Stimulated activated CD8-positive, alpha-beta memory T cell treated with anti-CD3 and anti-CD28 coated beads, Interleukin-12 subunit alpha, Interleukin-12 subunit beta, amount 100 ng/mL, for 4 hours (primary cell): ENCODE measurements at places on chromosomes 6 and 20.
A peak's percentile ranks its signal among the peaks of the same experiment; 100 is the strongest.

DNA sequence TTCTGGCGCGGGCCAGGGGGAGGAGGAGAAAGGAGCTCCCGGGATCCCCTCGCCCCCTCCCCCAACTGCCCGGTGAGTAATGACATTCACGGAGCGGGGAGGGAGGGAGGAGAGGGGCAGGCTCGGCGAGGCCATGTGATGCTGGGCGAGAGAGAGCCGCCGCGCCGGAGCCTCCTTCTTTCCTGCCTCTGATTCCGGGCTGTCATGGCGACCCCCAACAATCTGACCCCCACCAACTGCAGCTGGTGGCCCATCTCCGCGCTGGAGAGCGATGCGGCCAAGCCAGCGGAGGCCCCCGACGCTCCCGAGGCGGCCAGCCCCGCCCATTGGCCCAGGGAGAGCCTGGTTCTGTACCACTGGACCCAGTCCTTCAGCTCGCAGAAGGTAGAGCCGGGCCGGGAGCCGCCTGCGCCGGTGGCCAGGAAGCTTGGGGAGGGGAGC lies at the start of gene GDAP1L1:
Gene GDAP1L1, plus strand, starts transcription at position 178 of the 441 bp plus-strand sequence. Its CDS starts 27 bp downstream, at position 205.
- no peak for DNase-seq

DNA sequence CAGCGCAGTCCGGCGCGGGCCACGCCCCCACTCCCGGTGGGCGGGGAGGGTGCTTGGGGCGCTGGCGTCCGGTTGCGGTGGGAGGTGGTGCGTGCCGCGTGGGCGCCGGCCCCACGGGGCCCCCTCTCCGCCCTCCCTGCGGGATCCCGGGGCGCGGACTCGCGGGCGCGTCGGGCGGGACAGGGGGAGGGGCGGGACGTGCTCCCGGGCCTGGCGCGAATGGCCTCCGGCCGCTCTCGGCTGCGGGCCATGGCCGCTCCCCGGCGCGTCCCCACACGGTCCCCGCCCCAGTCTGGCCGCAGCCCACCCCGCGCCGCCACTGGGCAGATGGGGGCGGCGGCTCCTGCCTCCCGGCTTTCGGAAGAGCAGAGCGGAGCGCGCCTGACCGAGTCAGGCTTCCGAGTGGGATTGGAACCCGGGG lies 771 bp upstream of the PPP1R3G start:
- no peak for DNase-seq

GRCh38 chr6:125746731-125747588 lies 2.5 kb upstream of the HEY2 start:
- DNase-seq = peak; percentile 41

GRCh38 chr6:113330636-113330946 lies 526.6 kb upstream of the MARCKS start:
- DNase-seq = no peak

DNA sequence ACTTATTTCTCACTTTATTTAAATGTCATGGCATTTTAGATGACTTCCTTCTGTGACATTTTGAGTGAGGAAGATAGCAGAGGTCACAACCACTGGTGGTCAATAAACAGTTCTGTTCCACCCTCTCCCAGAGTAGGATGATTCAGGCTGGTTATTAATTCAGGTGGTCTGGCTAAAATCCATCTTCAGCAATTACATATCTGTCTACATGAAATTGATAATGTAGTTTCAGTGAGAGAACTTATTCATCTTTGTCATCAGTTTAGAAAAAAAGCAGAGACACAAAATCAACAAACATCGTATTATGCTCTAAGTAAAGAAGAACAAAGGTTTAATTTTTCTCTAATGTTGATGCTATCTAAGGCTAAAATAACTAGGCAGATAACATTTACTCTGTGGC lies 525.5 kb downstream of the TENT5A start:
- DNase-seq = no peak

GRCh38 chr6:17318435-17319165 lies 37.4 kb downstream of the RBM24 start:
- no peak for DNase-seq

- no peak for DNase-seq
Observed at GRCh38 chr6:52663936-52664185, 7.1 kb upstream of the TMEM14A start.

DNA sequence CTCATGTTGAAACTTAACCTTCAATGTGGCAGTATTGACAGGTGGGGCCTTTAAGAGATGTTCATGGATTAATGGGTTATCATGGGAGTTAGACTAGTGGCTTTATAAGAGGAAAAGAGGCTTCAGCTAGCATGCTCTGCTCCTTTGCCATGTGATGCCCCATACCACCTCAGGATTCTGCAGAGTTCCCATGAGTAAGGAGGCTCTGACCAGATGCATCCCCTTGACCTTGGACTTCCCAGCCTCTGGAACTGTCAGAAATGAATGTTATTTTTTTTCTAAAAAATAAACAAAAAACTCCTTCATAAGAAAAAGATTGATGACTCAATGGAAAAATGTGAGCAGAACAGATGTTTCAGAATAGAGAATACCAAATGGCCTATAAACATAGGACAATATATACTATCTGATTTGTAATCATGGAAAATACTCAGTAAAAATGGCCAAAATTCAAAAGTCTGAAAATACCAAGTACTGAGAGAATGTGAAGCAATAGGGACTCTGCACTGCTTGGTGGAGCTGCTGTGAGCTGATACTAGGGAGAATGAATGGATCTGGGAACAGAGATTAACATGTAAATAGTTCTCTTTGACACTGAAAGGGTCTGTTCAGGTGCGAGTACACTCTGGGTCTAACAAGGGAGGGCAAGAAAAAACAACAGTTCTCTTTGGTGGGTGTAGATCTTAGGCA lies 7.4 kb upstream of the TRIM39 start:
- DNase-seq = no peak

DNA sequence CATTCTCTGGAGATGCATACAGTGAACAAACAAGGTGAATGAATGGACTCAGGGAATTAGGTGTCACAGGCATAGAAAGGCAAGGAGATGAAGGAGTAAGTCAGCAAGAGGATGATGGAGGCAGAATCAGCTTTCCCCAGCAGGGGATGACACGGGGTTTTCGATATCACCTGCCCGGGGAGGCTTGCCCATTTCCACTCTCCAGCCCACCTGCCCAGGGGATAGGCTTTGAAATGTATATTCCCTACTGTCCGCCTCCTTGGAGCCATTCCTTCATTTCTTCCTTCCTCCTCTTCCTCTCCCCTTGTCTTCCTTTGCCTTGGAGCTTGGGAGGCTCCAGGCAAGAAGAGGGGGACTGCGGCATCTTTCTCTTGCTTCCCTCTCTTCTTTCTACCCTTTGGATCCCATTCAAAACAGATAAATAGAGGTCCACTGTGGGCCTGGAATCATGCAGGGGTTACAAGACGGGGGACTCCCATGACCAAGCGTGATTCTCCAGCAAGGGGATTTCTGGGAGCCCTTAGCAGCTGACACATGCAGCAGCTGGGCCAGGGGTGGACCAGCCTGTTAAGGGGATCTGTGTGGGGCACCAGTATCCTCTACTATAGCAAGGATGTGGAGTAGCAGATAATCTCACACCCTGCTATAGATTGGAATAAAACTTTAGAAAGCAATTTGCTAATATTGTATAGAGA lies 23.5 kb upstream of the RNF24 start:
- no peak for DNase-seq

- DNase-seq = no peak
Observed at GRCh38 chr6:36752886-36753506, 55.4 kb downstream of the RAB44 start.

DNA sequence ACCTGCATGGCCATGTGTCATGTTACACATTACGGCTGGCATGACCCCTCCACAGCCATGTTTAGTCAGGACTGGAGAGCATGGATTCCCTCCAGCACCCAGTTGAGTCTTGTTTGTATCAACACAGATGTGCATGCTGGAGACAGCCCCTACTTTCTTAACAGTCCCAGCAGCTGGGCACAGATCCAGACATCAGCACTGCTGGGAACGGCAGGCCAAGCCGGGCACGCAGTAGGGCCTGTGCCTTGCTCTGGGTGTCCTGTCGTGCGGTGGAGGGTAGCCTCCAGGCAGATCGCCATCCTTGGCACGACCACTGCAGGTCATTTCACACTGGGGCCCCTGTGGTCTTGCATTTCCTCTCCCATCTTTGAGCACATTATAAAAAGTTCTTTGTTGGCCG lies 381.4 kb downstream of the SMOC2 start:
- DNase-seq = no peak

GRCh38 chr6:64083261-64083660 lies 447.7 kb downstream of the PHF3 start:
- no peak for DNase-seq

DNA sequence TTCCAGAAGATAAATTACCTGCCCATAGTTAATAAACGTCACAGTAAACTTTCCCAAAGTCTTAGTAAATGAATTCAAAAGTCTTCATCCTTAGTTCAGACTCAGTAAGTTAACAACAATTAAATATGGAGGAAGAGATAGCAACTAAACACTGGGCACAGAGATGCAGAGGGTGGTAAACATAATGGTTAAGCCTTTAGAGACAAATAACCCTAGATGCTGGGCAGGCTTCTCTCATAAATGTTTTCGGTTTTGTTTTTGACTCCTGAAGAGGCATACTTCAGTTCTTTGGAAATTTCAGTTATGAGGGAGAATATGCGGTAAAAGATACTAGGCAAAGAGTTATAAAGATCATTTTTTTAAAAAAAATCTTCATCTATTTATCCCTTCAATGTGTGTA lies 369.8 kb downstream of the FRK start:
- no peak for DNase-seq

GRCh38 chr20:35320396-35321126 lies 28.3 kb upstream of the FAM83C start:
- DNase-seq = no peak

- DNase-seq = no peak
Observed at GRCh38 chr20:44585057-44585963, 2.9 kb downstream of the PKIG start.

GRCh38 chr6:34102696-34103095 lies 43.2 kb downstream of the GRM4 start:
- DNase-seq = no peak

DNA sequence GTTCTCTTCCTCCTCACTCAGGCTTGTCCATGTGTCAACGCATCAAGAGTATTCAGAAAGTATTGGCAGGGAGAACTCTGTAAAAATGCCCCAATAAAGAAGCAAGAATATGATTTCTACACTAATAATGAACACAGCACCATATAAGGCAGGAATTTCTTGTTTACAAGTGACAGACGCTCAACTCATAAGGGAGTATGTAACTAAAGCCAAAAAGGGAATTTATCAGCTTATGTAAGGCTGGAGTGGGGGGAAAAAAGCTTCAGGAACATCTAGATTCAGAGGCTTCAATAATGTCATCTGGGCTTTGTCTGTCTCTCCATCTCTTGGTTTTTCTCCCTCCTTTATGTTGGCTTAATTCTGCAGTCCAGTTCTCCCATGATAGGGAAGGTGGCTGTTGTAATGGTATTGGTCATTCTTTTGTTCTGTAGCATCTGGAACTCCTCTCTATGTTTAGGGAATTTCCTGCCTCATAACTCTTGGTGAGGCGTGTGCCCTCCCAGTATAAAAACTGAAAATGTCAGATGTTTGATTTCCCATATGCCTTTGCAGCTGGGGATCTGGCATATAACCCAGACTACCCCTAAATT lies 125.1 kb upstream of the COL21A1 start:
- DNase-seq = no peak

DNA sequence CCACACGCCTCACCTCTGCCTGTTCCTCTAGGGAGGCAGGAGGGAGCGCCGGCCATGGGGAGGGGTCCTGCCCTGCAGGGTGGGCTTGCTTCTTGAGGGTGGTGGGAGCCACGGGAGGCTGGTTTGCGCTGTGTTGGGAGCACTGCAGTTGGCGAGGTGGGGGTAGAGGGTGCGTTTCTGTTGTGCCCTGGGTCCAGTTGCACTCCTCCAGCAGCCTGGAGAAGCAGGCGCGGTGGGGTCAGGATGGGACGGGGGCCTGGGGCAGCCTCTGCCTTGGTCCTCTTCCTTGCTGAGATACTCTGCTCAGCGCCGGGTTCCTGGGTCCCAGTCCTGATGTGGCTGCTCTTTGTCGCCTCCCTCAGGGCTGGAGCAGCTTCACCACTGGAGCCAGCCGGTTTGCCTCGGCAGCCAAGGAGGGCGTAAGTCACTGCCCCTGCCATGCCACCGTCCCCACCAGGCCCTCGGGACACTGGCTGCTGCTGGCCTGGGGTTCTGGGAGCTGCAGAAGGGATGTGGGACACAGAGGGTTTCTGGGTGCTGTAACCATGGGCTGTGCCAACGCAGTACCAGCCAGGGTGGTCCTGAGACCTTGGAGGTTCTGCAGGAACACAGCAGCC lies 8.4 kb downstream of the ARFGAP1 start:
- DNase-seq = no peak

- DNase-seq = no peak
Observed at GRCh38 chr6:103036846-103037245, 1643.3 kb downstream of the GRIK2 start.

- no peak for DNase-seq
Observed at GRCh38 chr20:1930165-1930564, 35.0 kb downstream of the SIRPA start.

DNA sequence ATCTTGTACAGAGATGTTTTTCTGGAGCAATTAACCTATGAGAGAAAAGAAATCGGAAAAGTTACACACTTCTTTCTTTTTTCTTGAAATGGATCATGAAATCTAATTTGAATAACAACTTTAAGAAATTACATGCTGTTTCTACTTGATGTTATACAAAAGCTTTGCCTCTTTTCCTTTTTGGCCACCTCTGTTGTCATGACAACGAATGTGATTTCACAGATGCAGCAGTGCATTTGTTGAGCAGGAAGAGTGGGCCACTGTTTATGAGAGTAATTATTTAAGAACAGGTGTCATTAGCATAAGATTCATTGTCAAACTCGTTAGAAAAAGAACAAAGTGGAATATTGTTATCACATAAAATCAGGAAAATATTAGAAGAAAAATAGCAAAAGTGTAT lies 148.3 kb upstream of the IMPG1 start:
- no peak for DNase-seq

- no peak for DNase-seq
Observed at GRCh38 chr20:1509237-1509636, 18.0 kb upstream of the SIRPB2 start.

DNA sequence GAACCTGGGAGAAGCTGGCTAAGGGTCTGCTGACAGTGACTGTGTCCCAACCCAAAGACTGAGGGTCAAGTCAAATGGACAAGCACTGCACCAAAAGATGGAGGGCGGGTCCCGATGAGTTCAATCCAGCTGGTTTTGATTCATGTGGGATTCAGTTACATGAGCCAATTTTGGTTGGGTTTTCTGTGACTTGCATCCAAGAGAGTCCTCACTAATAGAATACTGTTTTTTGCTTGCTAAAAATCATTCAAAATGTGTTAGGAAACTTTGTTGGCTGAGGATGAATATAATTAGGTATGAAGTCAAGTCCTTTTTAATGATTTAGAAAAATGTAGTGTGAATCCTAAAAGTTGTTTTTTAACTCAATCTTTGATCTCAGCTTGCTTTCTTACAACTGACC lies 323.8 kb upstream of the NOX3 start:
- DNase-seq = no peak

- no peak for DNase-seq
Observed at GRCh38 chr20:47350181-47350550, 6.3 kb downstream of the ZMYND8 start.

GRCh38 chr20:50415516-50416268 lies 94.5 kb upstream of the PTPN1 start:
- no peak for DNase-seq

DNA sequence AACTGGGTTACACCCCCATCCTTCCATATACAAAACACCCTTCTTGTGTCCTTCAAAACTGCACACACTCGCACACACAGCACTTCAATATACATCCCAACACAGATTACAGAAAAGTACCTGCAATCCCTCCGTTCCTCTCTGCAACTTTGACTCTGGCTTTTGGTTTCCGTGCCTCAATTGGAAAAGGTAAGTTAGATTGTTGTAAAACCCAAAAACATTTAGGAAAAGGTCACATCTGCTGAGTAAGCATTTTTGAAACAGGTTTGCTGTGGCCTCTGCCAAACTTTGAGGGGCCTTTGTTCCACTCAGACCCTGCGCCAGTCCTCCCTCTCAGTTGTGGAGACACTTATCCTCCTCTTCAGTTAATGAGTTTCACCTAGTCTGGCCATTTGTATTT lies 4.2 kb downstream of the NKX2-4 start:
- no peak for DNase-seq
